ENCODE measurements at places on chromosomes 5 and 9.

GRCh38 chr9:124105266-124105665, 93.7 kb downstream of the LHX2 start:
- DNase-seq: no peak

- no peak for DNase-seq
Observed at GRCh38 chr9:125966466-125966865, 219.3 kb downstream of the PBX3 start.

GRCh38 chr5:176533390-176533789, 3.8 kb downstream of the RNF44 start:
- DNase-seq: no peak

DNA sequence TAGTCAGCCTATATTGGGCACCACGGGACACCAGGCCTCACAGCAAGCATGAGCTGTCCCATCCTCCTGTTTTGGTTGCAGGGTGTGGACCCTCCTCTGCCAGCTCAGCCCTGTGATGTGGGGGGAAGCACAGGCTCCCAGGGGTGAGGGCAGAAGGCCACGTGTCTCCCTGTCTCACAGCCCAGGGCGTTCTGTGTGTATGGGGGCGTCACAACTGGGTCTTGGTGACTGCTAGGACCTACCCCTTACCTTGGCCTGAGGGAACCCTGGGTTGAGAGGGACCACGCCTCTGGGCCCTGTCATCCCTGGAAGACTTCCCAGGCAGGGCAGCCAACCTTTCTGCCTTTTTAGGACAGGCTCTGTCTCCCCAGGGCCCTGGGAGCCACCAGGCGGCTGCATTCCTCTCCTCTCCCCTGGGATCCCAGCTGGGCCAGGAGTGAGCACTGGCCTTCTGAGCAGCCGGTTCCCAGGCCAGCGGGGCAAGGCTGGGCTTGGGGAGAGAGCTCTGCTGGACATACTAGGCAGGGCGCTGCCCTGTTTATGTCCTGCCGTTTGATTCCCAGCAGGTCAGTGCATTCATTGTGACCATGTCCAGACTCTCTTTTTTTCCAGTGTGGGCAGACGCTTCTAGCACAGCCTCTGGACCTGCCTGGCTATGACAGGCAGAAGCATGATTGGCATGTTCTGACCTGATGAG, 97.4 kb downstream of the DAB2IP start:
- DNase-seq: no peak

DNA sequence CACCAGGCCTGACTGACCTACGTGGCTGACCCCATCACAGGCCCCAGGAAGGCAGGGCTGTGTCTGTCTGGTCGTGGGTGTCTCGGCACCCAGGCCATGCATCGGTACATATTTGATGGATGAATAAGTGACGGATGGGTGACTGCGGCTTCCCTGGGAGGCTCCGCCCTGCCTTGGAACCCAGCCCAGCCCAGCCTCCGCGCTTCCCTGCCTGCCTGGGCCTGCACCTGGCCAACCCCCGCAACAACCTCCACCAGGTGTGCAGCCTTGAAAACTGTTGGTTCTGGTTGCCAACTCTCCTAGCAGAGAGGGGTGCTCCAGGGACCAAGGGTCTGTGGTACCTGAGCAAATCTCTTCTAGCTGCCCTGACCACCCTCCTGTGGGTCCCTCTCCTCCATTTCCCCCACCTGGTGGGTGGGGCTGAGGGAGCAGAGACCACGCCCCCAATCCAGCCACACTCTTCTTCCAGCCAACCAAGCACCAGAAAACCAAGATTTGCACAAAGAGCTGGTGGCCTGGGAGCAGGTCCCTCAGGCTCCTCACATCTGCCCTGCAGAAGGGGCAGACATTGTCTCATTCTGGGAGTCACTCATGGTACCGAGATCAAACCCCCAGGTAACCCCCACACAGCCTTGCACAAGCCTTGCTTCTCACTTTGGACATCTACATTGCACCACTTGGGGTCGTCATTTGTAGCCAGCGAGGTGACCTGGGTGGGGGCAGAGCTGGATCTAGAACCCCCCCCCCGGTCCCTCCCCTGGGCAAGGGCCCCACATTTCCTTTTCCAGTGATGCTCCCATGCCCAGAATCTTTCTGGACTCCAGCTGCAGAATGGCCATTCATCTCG, 100.6 kb upstream of the IER5L start:
- no peak for DNase-seq

DNA sequence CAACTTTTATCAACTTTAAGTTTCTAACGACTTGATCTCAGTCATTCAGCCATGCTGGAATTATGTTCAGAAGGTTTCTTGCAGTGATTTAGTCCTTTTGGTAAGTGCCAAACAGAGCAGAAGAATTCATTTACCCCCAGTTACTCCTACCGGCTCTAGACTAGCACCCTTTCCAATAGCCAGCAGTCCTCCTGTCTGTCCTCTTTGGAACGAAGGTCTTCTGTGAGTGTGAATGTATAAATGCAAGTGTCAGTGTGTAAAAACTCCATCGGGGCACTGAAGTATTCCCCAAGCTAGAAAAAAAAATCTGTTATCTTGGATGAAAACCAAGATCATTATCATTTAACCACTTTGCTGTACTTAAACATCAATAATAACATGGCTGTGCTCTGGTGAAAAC, 64.4 kb downstream of the GLIS3 start:
- DNase-seq: no peak

- no peak for DNase-seq
Observed at GRCh38 chr5:132392411-132392810, 22.9 kb downstream of the SLC22A5 start.

DNA sequence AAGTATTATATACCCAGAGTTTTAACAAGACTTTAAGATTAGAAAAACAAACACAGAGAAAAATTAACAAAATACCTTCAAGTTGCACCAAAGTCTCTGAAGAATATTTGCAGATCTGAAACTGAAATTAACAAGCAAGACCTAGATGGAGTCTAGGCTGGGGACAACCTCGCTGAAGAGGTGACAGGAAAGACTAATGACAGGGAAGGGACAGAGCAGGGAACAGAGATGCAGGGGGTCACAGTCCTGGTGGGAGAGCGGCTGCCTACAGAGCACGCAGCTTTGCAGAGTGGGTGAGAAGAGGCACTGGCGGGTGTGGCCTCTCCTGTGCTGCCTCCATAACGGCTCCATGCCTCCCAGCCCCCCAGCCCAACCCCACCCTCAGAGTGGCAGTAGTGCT, 13.5 kb downstream of the RETREG1 start:
- DNase-seq: no peak

DNA sequence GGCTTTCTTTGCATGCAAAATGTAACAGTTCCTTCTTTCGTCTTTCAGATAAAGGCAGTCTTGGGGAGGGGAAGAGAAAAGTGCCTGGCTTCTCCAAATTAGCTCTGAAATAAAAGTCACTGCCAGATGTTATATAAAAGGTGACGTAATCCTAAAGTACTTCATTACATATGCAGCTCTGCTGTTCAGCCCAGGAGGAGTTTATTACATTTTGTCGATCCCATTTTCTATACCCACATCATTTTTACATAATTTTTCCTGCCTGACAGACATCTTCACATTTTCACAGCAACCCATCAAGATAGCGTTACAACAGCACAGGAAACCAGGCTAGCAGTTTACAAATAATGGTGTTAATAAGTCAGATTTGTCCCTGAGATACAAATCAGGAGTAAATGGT, 86.7 kb upstream of the SLC30A5 start:
- DNase-seq: no peak

DNA sequence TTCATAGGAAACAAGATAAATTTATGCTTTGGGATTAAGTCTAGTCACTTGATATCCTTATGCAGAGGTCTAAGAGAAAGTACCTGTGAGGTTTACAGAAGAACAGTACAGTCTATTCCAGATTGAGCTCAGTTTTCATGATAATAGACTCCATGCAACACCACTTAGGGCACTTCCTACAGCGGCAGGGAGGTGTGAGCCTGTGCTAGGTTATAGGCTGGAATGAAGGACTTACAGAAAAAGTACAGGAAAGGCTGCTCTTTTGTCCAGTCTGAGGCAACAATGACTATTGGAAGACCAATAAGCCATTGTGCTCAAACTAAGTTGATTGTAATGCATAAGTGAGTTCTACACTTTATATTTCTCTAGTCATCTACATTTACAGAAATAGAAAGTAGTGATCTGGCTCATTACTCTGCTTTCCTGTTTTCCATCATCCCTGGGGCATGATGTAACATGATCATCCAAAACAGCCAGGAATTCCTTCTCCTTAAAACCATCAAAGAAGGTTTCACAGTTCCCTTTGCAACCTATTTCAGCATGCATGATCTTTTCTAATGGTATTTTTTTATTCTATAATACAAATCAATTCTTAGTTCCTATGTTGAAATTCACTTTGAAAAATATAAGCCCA, 322.8 kb downstream of the SLF1 start:
- no peak for DNase-seq

DNA sequence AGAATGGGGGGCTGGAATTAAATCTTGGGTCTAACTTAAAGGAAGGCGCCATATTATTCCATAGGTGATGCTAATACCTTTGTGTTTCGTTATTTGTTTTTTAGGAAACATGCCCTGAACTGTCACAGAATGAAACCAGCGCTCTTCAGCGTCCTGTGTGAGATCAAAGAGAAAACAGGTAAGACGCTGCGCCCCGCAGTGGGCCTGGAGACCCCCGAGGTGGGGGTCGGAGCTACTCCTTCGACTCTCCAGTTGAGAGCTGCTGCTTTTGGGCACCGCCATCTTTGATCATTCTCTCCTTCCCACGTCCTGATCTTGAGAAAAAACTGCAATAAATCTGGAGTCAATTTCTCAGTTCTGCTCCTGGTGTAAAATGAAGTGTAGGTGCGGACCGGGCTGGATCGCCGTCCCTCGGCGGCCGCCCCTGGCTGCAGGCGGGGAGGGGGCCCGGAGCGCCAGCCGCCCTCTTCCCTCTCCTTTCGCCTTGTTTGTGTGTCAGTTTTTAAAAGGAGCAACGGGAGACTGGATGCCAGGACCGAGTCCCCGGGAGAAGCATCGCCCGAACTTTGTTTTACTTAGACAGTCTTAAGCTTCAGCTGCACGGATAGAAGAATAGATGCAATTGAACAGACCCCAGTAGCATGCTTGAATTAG, 1.4 kb downstream of the PBX3 start:
- DNase-seq: no peak

- DNase-seq: no peak
Observed at GRCh38 chr9:11149065-11149464, 536.3 kb upstream of the PTPRD start.

DNA sequence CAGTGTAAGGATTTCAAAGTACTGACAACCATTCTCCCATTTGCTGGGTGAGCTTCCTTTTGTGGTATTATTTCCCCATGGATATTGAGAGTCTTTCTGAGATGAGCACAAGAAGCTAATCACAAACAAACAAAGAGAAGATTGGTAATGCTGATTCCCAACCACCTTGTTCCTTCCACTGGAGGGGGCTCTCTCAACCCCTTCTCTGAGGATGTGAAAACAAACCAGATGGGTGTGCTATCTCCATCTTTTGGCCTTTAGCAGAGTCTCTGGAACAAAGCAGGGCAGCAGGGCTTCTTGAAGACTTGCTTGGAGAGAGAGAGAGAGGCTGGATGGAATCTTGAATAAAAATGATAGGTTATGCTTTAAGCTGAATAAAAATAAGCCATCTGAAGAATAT, 576.7 kb upstream of the ZNF462 start:
- peak; percentile 29 for DNase-seq

- peak; percentile 79 for DNase-seq
Observed at GRCh38 chr9:109887079-109887478, 107.1 kb downstream of the PALM2AKAP2 start.

DNA sequence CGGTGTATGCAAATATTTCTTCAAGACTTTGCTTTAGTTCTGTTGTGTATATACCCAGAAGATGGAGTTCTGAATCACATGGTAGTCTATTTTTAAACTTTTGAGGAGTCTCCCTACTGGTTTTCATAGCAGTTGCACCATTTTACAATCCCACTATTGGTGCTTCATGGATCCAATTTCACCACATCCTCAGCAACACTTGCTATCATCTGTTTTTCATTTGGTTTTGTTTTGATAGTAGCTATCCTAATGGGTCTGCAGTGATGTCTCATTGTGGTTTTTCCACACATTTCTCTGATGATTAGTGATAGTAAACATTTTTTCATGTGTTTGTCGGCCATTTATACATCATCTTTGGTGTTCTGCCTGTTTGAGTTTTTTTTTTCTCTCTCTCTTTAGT, 1339.3 kb downstream of the EFNA5 start:
- DNase-seq: peak; percentile 97

- peak; percentile 53 for DNase-seq
Observed at GRCh38 chr5:74231697-74232096, 408.8 kb downstream of the ENC1 start.

DNA sequence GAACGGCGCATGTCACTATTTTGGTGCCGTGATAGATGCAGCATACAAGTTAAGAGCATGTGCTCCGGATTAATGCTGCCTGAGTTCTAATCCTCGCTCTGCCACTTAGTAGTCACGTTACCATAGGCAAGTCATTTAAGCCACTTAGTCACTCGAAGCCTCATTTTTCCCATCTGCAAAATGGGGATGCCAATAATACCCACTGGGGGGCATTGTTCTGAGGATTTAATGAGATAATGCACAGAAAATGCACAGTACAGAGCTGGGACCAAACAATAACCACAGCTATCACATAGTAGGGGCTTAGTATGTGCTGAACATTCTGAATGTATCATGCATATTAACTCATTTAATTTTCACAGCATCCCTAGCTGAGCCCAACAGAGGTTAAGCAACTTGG, 9.1 kb downstream of the NIPAL4 start:
- no peak for DNase-seq

- no peak for DNase-seq
Observed at GRCh38 chr5:150342583-150342982, 14.9 kb upstream of the TCOF1 start.

DNA sequence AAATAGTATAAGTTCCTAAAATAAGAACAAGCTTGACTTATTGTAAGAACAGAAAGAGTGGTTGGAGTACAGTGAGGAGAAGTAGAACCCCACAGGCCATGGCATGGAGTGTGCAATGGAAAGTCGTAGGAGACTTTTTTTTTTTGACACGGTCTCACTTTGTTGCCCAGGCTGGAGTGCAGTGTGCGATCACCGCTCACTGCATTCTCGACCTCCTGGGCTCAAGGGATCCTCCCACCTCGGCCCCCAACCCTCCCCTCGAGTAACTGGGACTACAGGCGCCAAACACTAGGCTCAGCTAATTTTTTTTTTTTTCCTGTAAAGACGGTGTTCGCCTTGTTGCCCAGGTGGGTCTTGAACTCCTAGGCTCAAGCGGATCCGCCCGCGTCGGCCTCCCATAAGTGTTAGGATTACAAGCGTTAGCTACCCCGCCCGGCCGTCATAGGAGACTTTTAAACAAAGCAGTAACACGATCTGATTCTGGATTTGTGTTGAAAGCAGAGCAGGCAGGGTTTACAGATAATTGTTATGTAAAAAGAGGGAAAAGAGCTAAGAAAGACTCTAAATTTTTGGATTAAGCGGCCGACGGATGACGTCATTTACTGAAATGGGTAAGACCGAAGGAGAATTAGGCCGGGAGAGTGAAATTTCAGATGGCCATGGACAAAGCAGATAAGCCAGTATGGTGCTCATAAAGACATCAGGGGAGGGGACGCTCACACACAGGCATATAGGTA, 752 bp downstream of the TSTD2 start:
- DNase-seq: peak; percentile 90
